ENCODE measurements at places on chromosomes 6 and 20.
A peak's percentile ranks its signal among the peaks of the same experiment; 100 is the strongest.

- no peak for DNase-seq
These were observed 42.4 kb downstream of the DHX35 start for GRCh38 chr20:39004508-39004907.

- no peak for DNase-seq
These were observed 8.4 kb downstream of the VSX1 start for GRCh38 chr20:25073544-25073943.

- DNase-seq, result no peak
These were observed 50.1 kb downstream of the NUP153 start for GRCh38 chr6:17656644-17657043.

DNA sequence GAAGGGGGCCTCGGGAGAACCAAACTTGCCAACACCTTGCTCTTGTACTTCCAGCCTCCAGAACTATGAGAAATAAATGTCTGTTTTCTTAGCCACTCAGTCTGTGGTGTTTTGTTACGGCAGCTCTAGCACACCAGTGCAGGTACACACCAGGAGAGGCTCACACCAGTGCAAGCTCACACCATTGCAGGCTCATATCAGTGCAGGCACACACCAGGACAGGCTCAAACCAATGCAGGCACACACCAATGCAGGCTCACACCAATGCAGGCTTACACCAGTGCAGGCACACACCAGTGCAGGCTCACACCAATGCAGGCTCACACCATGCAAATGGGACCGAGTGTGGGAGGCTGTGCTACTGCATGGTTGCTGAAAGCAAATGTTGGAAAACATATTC lies 4.9 kb upstream of the CTCFL start:
- DNase-seq, result no peak

DNA sequence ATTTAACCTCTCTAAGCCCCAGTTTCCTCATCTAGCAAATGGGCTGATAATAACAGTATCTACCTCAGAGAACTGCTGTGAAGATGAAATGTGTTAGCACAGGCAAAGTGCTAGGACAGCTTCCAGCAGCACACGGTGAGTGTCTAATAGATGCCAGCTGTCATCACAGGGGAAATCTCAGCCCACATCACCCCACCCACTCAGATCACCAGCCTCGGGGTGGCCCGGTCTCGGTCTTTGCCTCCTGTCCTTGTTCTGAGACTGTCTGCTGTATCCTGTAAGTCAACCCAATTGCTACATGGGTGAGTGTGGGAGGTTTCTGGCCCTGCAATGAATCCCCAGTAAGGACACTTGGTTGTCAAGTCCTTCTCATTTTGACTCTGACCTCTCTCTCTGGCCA lies 99.5 kb upstream of the ZNFX1 start:
- DNase-seq, result no peak

- DNase-seq, result no peak
These were observed 41.7 kb downstream of the SLC9A8 start for GRCh38 chr20:49854190-49854875.

DNA sequence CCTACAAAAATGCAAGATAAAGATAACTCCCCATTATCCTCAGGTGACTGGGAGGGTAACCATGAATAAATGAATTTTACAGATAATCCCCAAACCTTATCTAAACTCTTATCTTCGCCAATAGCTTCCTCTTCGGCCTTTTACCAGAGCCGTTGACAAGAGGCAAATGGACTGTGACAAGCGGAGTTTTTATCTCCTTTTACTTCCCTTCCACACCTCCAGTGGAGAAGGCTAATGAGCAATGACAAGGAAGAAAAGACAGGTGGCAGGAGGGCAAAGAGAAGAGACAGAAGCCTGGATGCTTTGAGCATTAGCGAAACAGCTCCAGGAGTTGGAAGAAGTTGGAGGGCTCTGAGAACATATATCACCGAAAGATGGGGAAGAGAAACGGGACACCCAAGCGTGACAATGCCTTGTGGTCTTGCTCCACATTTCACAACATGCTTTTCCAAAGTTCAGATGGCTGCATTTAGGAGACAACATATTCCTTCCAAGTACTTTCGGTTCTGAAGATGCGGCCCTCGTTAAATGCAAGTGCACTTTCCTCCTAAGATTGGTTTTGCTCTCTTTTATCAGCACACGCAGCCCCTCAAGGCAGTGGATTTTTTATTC lies 69.2 kb downstream of the PRDM1 start:
- no peak for DNase-seq

DNA sequence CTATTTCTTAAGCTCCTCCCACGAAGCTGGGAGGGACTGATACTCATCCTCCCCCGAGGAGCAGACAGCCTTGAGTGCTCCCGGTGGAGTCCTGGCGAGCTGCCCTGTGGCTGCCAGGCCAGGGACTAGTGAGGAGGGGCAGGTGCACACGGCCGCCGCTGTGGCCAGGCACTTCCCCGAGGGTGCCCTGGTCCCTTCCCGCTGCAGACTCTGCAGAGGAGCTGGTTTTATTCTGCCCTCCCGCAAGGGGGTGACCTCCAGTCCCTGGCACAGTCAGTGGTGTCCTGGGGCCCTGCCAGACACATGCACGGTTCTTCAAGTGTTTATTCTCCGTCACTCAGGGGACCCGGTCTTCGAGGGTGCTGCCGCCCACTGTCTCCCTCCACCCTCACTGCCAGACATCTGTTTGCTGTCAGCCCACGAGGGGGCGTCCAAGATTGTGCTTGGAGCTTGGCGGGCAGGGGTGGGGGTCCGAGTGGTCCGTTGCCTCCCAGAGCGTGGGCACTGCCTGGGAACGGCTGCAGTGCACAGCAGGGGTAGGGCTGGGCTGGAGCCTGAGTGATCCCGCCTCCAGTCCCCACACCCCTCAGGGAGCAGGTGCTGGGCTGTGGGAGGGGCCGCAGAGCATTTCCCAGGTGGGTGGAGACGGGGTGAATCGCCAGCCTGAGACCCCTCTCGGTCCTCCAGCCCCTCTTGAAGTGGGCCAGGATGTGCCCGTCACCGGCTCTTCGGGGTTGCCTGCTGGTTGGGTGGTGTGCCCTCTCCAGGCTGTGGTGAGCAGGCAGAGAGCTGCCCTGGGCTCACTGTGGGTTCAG lies 3.1 kb upstream of the CABLES2 start:
- peak; percentile 62 for DNase-seq

DNA sequence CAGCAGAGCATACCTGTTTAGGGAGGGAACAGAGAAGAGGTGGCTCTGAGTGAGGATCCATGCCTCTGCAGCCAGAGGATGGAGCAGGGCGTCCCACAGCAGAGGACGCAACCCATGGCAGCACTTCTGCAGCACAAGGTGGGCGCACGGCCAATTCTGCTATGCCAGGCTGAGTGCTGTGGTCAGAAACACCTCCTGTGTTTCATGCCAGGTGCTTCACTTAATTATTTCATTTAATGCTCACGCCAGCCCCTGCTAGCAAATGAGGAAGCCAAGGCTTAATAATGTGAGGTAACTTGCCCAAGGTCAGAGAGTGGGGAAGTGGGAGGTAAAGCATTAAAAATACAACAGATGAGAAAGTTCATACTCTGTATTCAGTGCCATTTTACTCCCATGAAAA lies 68.5 kb upstream of the PTGIS start:
- DNase-seq, result no peak

GRCh38 chr6:35297601-35298481 lies at the start of gene DEF6:
Gene DEF6, plus strand, starts transcription at chr6:35297818. Its CDS starts 39 bp downstream, at chr6:35297857.
- DNase-seq, result peak; percentile 93

GRCh38 chr20:10940941-10941340 lies 267.1 kb upstream of the JAG1 start:
- DNase-seq, result peak; percentile 59

- DNase-seq, result no peak
These were observed 100.1 kb upstream of the FRMD1 start for GRCh38 chr6:168179133-168179532.

DNA sequence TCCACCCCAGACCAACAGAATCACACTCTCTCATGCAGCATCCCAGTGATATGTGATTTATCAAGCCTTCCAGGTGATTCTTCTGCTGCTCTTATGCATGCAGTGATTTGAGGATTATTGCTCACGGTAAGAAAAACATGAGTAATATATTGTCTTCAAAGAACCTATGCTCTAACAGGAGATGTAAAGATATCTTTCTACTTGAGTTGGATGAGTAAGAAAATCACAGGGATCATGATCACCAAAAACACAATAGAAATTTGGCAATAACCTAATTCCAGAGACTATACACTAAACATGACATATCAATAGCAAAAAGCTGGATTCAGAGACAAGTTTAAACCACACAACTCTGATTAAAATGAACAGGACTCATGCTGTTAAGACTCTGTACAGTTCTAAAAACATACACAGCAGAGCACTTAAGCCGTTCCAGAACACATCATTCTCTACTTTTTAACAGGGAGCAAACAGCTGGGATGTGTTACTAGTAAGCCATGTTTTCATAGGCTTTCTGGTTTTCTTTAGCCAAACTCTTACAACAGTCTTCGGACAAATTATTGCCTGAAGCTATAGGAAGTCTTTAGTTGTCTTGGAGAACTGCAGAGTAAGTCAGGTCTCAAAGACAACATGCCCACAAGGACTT lies 568.6 kb downstream of the HAO1 start:
- DNase-seq, result no peak

DNA sequence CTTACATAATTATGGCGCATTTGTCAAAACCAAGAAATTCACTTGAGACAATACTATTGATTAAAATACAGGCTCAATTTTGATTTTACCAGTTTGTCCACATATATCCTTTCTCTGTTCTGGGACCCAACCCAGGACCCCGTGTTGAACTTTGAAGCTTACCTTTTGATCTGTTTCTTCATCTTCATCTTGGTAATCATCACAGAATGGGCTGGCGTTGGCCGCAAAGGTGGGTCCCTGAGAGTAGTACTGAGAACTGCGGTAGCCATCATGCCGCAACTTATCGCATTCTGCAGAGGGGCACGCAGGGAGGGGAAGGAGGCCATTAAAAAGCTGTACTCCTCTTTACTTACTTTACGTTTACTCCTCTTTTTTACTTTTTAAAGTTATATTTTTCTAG lies 26.1 kb downstream of the NHSL1 start:
- no peak for DNase-seq

GRCh38 chr20:57435105-57435497 lies 43.9 kb downstream of the RBM38 start:
- DNase-seq, result no peak

Measured in GM10248 (cell line).